ENCODE measurements at places on chromosomes 5 and 9.
A peak's percentile ranks its signal among the peaks of the same experiment; 100 is the strongest.

DNA sequence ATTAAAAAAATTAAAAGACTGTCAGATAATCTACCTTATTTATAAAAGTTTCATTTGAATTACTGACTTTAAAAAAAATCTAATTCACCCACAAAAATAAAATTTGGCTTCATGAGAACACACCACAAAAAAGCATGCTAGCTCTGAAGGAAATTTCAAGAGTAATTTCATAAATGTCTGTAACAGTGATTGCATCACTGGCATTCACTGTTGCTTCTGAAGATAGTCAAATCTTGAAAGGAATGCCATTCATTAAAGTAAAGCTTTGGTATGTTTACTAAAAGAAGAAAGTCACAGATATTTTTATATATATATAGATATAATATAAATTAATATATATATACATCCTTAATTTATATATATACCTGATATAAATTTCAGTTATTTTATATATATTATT lies 43.4 kb downstream of the NADK2 start:
- no peak for DNase-seq

- no peak for DNase-seq
Observed at GRCh38 chr5:76332102-76332501, 71.0 kb upstream of the IQGAP2 start.

DNA sequence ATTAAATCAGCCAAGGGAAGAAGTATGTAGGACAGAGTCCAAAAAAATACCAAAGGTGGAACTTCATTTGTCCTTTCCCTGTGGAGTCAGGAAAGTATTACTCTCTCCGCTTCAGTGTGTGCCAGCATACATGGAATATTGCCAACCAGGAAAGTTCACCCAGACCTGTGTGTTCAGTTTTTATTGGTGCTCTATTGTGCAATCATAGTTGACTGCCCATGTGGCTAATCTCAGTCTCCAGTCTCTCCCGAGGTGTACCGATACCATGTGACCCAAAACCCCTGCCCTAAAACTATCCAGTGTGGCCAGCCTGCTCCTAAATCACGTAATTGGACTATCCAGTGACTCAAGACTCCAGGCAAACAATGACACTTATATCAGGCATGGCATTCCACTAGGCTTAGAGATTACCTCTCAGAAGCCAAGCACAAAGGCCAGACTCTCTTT lies 38.8 kb downstream of the NFX1 start:
- DNase-seq, result peak; percentile 95

DNA sequence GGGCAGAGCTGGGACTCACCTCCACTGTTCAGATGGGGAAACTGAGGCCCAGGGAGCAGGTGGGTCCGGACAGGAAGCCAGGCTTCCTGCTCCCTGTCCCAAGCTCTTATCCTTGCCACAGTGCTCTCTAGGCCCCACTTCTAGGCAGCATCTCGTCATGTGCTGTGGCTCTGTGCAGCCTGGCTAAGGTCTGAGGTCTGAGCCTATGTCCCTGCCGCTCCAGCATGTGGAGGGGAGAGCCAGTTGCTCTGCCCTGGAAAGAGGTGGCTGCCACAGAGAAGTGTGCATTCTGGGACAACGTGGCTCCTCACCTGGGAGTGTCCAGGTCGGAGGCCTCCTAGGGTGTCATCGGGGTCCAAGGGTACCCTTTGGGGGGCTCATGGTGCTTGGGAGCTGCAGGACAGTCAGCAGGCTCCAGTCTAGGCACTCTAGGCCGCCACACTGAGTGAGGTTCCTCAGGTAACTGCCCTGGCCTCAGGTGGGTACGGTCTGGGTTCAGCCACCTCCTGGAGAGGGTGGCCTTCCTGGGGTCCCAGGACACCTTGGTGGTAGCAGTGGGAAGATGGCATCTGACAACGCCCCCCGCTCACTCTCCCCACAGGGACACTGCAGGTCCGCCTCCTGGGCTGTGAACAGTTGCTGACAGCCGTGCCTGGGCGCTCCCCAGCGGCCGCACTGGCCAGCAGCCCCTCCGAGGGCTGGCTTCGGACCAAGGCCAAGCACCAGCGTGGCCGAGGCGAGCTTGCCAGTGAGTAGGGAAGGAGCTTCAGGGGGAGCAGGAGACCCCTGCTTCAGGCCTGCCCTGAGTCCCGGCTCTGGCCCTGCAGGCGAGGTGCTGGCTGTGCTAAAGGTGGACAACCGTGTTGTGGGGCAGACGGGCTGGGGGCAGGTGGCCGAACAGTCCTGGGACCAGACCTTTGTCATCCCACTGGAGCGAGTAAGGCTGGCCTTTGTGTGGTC lies 10.4 kb downstream of the PKN3 start:
- DNase-seq, result no peak

GRCh38 chr5:151904909-151905308 lies 19.7 kb downstream of the GLRA1 start:
- no peak for DNase-seq

DNA sequence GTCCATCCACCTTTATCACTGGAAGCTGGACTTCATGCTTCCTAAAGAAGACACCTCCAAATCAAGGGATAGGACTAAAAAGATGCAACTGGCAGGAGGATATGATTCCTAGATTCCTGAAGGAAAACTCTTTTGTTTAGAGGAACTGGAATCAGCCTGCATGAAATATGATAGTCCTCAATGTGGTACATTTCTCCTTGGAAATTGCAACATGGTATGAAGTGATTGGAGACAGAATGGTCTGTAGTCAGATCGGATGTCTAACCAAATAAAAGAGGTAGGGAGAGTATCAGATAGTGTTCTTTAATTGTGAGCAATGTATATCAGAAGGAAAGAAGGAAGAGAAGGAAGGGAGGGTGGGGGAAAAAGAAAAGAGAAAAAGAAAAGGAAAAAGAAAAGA lies 116.1 kb upstream of the FSTL4 start:
- no peak for DNase-seq

DNA sequence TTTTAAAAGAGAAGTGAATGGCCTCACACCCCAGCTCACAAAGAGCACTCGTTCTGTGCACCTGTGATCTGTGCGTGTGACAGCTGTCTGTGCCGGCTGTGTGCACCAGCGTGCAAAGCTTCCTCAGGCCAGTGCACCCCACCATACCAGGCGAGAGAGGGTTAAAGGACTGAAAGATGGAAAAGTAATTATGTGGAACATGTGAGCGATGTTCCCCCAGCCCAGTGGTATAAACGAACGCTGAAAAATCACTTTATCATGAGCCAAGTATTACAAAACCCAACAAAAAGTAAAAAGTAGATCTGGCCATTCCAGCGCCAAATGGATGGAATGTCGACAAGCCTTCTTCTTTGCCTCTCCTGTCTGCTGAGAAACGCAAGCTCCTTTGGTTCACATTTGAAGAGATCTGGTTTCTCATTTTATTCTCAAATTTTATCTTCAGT lies 53.7 kb downstream of the IPPK start:
- DNase-seq, result no peak

GRCh38 chr9:104958751-104959150 lies 30.8 kb upstream of the ABCA1 start:
- no peak for DNase-seq

- DNase-seq, result no peak
Observed at GRCh38 chr5:138460032-138460693, 5.1 kb upstream of the EGR1 start.

GRCh38 chr5:113163328-113163727 lies 186.7 kb downstream of the DCP2 start:
- no peak for DNase-seq

GRCh38 chr5:35822511-35822910 lies 34.2 kb upstream of the IL7R start:
- no peak for DNase-seq

GRCh38 chr5:33212439-33212838 lies 228.3 kb upstream of the TARS1 start:
- DNase-seq, result no peak

Data from HS-27A (cell line).